ENCODE measurements at places on chromosomes 16 and 17. TPM values are rescaled to one million over a fixed set of nuclear protein-coding genes. Genes with fewer than 3 reads are reported as not detected.

The ZG16 gene
- not detected for total RNA-seq

The ENPP7 gene
- total RNA-seq: not detected

The RPGRIP1L gene
- total RNA-seq: 1.6 TPM

The PHKB gene
- total RNA-seq: 168 TPM

The RAB11FIP4 gene
- 25.2 TPM for total RNA-seq

DNA sequence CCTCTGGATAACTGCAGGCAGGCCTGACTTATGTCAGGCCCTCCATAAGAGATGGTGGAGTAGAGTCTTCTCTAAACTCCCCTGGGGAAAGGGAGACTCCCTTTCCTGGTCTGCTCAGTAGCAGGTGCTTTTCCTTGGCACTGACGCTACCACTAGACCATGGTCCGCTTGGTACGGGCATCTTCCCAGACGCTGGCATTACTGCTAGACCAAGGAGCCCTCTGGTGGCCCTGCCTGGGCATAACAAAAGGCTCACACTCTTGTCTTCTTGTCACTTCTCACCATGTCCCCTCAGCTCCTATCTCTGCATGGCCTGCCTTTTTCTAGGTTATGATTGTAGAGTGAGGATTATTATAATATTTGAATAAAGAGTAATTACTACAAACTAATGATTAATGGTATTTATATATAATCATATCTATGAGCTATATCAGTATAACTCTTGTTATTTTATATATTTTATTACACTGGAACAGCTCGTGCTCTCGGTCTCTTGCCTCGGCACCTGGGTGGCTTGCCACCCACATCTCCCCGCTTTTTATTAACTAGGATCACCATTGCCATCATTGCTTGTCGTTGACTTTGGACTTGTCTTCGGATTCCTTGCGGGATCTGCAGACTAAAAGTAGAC is 59.8 kb upstream of the ARL4D start:
- peak; percentile 85 for DNase-seq

DNA sequence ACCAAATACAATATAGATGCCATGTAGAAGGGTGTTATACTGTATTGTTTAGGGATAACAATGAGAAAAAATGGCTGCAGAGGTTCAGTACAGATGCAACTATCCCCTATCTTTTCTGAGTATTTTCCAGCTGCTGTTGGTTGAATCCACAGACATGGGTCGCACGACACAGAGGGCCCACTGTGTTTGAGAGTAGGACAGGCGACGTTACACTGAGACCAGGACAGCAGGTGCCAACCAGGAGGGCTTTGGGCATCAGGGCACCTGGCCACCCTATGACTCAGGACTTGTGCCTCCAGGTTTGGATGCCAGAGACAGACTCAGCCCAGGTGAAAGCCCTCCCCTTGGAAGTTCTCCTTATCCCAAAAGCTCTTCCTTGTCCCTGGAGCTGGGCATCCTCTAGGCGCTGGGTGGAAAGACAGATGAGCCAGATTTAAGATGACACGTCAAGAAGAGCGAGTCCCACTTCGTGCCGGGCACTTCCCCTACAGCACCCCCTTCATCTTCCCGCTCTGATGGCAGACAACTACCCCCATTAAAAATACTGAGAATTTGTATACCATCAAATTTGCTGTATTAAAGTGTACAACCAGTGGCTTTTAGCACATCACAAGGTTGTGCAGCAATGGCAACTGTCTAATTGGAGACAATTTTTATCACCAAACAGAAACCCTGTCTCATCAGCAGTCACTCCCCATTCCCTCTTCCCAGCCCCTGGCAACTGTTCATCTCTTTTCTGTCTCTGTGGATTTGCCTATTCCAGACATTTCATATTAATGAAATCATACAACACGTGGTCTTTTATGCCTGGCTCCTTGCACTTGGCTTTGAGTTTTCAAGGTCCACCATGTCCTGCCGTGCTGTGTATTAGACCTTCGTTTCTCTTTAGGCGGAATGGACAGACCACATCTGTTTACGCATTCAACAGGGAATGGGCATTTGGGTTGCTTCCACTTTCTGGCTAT is 30.6 kb downstream of the TNFRSF13B start:
- peak; percentile 47 for DNase-seq

DNA sequence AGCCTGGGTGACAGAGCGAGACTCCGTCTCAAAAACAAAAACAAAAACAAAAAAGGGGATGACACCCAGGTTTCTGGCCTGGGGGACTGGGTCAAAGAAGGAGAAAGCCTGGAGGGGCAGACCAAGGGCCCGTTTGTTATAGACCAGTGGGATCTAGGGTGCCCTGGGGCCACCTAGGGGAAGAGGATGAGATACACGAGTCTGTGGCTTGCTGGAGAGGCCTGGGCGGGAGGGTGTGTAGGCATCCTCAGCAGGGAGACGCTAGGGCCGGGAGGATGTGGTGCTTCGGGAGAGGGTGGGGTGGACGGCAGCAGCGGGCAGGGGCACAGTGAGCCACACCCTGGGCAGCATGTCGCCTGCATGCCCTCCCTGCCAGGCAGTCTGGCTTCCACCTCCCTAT is 17.1 kb upstream of the CRK start:
- DNase-seq: no peak

- DNase-seq: no peak
Observed at GRCh38 chr17:56319531-56319930, 166.3 kb downstream of the ANKFN1 start.

DNA sequence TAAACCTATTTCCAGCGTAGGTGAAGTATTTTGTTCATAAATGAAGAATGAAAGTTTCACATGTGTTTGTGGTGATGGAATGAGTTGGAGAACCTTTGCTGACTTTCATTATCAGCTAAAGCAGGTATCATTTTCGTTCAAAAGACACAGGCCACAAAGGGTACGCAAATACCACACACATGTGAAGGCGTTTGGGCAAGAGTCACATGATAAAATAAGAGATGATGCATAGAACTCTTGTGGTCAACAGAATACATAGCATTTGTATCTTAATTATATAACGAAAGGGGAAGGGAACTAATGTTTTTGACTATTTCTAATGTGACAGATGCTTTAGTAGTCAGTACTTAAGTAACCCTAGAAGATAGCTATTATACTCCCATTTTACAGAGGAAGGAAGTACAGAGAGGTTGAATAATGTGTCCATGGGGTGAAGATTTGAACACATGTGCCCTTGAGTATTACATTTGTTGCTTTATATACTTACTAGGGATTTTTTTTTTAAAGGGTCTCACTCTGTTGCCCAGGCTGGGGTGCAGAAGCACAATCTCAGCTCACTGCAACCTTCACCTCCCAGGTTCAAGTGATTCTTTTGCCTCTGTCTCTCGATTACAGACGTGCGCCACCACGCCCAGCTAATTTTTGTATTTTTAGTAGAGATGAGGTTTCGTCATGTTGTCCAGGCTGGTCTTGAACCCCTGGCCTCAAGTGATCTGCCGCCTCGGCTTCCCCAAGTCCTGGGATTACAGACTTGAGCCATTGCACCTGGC is 4.8 kb downstream of the RPA1 start:
- no peak for DNase-seq

- no peak for DNase-seq
Observed at GRCh38 chr16:49822649-49823370, 33.1 kb downstream of the ZNF423 start.

DNA sequence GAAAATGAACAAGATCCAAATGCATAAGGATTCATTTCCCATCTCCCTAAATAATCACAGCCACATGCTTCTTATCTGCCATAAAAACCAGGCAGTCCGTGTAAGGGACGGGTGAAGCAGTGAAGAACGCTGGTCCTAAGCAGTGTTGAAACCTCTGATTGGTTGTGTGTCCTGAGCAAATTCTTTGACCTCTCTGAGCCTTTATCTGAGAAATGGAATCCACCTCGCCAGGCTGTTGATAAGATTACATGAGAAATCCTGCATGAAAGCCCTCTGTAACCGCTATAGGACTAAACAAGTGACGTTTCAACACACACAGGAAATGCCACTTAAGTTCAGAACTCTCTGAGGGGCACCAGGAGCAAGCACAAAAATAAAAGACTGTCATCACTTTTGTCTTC is 26.8 kb downstream of the GAS7 start:
- DNase-seq: no peak

GRCh38 chr17:15475631-15476354 is 8.4 kb upstream of the CDRT4 start:
- no peak for DNase-seq

- DNase-seq: no peak
Observed at GRCh38 chr17:49959183-49959935, 9.6 kb upstream of the DLX4 start.

GRCh38 chr16:64206862-64207261 is 915.0 kb downstream of the CDH11 start:
- no peak for DNase-seq

- peak; percentile 72 for DNase-seq
Observed at GRCh38 chr17:28745786-28746411, 2.1 kb downstream of the TRAF4 start.

- DNase-seq: no peak
Observed at GRCh38 chr16:86951831-86952598, 365.2 kb downstream of the C16orf95 start.

- DNase-seq: no peak
Observed at GRCh38 chr17:46895171-46895570, 27.8 kb upstream of the GOSR2 start.

DNA sequence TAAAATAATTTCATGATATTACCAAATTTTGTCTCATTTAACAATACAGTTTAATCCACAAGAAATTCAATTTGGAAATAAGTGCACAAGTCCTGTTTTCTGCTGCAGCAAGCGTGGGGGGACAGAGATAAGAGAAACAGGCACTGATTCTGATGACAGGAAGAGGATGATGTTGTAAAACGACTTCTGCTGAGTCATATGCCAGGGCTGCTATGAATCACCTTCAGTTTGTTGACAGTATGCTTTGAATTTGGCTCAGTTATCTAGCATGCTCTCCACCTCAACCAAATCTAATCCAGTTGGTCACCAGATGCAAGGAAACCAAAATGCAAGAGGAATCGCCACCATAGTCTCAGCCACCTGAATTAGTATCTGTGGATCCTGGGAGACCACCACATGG is 244.1 kb upstream of the MON1B start:
- no peak for DNase-seq

DNA sequence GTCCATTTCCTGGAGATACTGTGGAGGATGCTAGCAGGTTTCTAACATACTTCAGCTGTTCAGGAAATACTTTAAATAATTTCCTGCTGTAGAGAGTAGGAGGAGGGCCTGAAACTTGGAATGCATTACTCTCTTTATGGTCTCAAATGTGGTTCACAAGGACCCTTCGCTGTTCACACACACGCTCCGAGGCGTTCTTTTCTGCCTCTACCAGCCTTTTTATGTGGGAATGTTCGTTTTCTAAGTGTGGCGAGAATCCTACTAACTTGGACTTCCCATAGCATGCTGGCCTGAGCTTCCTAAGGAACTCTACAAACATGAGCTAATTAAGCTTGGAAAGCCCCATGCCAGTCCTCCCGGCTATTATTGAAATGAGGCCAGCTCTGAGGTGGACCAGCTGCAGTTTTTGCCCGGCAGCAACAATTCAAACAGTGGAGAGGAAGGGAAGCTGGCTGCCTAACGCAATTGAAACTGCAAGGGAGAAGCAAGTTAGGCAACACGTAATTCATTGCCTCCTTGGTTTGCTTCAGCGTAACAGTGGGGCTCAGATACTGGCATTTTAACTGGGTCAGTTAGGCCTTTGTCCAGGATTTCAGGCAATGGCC is 18.9 kb downstream of the KPNA2 start:
- no peak for DNase-seq

- peak; percentile 90 for DNase-seq
Observed at GRCh38 chr17:42562388-42563142, 617 bp downstream of the COASY start.

DNA sequence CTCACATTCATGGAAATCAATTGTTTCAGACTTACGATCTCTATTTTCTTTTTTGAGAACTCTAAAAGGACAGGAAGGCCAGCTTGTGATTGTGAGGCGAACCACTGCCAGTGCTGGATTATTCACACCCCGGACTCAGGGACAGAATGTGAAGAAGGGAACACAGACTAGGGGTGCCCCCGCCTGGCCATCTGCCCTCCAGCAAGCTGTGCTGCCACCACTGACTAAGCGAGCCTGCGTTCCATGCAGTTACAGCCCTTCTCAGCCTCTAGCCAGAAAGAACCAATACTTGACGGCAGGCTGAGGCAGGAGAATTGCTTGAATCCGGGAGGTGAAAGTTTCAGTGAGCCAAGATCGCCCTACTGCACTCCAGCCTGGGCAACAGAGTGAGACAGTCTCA is 2.8 kb downstream of the HAGH start:
- no peak for DNase-seq

- DNase-seq: no peak
Observed at GRCh38 chr17:66777689-66778225, 57.2 kb upstream of the CACNG5 start.

DNA sequence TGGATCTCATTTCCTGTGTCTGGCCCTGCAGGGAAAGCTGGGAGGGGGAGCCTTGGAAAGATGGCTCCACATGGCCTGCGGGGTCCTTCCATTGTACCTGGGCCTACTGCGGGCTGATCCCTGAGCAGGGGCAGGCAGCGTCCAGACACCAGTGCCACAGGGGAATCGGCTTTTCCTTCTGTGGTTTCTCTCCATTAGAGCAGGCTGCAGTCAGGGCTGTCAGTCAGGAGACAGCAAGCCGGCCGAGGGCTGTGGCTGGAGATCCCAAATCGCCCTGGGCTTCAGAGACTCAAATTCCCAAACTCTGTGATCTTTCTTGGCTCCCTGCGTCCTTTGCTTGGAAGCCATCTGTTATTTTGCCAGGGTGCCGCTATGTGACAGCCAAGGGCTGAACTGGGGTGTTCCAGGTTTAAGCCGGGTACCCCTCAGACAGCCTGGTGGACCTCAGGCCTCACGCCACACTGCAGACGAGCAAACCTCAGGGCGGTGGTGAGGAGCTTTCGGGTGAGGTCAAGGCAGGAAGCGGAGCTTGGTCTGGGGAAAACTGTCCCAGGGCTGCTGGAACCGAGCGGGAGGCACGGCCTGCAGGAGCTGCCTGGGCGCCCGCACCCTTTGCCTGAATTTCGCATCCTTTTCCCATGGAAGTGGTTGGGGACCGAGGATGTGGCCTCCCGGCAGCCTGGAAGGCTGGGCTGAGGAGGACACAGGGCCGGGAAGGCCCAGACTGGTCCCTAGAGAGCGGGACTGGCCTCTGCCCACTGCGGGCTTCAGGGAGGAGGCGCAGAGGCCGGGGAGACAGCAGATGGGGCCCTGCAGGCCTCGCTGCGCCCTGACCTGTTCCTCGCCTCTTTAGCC is 1.5 kb upstream of the CPNE7 start:
- peak; percentile 71 for DNase-seq

DNA sequence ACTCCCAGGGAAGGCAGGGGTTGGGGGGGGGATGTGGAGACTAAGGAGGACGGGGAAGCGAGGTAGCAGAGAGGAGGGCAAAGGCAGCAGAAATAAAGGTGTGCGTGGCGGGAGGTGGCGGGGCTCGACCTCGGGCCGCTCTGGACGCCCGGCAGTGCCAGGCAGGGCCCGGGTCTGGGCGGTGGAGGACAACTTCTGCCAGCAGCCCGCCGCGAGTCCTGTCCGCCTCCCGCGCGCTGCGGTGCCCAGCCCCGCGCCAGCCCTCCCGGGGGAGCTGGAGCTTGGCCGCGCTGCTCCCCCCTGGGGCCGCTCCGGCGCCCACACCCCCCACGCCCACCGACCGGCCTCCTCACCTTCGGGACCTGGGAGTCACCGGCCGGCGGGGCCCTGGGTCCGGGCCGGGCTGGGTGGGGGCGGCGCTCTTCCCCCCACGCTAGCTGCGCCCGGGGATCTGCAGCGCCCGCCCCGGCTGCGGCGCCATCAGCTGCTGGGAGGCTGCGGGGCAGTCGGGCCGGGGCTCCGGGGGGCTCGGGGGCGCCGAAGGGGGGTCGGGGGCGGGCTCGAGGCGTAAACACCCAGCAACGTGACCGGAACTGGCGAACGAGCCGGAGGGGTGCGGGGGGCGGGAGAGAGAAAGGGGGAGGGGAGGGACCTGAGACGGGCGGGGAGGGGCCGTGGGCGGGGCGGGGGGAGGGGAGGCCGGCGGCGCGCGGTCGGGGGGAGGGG is at the start of gene CCDC92B:
TSS of gene CCDC92B (minus strand) at position 595 of the 726 bp plus-strand sequence. CDS start 14,507 bp downstream, outside the sequence.
- no peak for DNase-seq
